ENCODE measurements at places on chromosomes 6 and 20. TPM values are rescaled to one million over a fixed set of nuclear protein-coding genes. Genes with fewer than 3 reads are reported as not detected.
A peak's percentile ranks its signal among the peaks of the same experiment; 100 is the strongest.

Gene RNF144B
- total RNA-seq, result 1.9 TPM

DNA sequence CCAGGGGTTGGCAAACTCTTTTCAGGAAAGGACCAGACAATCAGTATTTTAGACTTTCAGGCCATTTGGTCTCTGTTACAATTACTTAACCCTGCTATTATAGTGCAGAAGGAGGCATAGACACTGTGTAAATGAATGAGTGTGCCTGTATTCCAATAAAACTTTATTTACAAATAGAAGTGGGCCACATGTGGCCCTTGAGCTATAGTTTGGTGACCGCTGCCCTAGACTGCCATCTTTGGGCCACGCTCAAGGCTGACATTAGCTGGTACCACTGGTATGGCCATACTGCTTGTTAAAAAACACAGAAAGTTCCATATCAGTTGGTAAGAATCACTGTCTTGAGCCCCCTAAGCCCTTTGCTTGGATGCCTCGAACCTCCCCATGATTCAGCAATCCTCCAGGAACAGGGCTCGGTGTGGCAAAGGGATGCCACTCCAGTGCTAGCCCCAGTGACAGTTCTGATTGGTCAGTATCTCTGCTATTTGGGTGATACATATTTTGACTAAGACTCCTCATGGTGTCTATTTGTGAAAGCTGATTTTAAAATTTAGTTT is 23.3 kb upstream of the SNRNP48 start:
- DNase-seq, result no peak

DNA sequence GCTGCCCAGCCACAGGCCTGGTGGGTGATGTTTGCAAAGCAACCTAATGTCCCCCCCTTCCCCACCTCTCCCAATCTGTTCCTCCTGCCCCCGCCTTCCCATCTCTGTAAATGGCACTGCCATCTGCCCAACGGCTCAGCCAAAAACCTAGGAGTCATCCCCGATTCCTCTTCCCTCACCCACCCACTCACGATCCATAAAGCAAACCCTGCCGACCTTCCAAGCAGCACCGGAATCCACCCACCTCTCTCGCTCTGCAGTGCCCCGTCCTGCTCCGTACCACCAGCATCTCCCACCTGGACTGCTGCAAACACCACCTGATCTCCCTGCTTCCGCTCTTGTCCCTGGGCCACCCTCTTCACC is 37.6 kb downstream of the SULF2 start:
- DNase-seq, result no peak

GRCh38 chr6:158337332-158337731 is 25.1 kb downstream of the TULP4 start:
- no peak for DNase-seq

DNA sequence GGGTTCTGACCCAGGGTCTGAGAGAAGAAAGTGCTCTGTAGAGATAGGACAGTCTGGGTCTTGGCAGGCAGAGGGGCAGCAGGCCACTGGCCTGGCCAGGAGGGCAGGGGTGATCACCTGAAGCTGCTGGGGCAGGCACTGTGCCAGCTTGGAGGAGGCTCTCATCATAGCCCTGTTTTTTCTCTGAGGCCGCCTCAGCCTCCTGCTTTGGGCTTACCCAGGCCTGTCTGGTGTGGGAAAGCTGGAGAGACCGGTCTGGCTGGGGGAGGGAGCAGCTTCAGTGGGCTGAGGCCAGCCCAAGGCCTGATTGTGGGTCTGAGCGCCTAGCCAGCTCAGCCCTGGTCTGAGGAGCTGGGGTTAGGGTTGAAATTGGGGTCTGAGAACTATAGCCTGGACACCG is 3.9 kb downstream of the LPIN3 start:
- DNase-seq, result no peak

DNA sequence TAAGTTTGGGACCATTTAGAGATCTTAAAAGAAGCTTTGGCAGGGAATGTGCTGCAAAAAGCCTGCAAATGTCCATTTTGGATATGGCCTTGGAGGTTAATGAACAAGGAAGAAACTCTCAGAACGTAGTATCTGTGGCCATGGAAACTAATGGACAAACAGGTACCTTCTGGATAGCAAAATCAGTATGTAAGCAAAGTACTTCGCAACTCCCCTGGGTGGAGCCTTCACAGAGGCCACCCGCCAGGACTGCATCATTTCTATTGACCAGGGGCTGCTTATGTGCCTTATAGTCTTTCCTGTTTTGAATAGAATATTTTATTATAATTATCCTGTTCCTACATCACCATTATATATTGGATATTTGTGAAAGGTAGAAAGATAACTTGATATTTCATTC is 510.8 kb upstream of the SYNCRIP start:
- DNase-seq, result no peak

DNA sequence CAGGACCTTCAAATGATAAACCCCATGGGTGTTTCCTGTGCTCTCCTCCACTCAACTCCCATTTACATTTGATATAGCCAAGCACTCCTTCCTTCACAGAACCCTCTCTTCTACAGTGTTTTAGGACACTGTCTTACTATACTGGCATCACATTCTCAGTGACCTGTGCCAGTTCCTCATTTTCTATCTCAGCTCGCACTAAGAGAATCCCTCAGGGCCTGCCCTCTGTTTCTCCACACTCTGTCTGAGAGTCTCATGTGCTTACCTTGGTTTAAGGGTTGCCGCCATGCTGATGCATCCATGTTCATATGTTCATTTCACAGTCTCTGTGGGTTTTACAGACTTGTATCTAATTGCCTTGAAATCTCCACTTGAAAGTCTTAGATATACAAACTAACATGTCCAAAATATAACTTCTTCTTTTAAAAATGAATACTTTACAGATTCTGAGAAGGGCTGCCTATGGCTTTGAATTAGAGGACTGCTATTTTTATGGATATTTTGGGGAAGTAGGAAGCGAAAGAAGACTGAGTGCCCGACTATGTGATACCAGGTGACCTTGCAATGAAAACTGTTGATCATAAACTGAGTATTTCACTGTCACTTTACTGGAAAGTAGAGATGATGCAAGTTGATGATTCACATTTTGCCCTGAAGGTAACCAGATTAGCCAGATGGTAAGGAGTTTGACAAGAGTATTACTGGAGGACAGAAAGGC is 153.1 kb upstream of the SIM1 start:
- no peak for DNase-seq

Gene EMILIN3
- not detected for total RNA-seq

GRCh38 chr20:4084721-4085120 is 69.4 kb upstream of the RNF24 start:
- no peak for DNase-seq

DNA sequence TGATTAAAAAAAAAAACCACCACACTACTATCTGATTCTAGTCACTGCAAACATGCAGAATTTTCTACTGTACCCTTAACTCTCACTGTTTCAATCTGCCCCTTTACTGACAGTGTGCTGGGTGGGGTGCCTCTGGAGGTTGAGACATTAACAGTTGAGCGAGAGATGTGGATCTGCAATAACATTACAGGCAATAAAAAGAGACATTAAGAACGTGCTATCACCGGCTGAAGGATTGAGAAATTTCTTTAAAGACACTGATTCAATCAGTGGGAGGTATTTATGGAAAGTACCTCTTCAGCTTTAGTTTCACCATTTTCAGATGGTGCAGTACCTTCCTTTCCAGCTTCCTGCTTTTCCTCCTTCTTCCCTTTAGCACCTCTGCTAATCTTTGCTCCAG is 32.5 kb downstream of the HMGN3 start:
- DNase-seq, result no peak

- DNase-seq, result no peak
These were observed 46.3 kb upstream of the CD93 start for GRCh38 chr20:23132293-23132929.

DNA sequence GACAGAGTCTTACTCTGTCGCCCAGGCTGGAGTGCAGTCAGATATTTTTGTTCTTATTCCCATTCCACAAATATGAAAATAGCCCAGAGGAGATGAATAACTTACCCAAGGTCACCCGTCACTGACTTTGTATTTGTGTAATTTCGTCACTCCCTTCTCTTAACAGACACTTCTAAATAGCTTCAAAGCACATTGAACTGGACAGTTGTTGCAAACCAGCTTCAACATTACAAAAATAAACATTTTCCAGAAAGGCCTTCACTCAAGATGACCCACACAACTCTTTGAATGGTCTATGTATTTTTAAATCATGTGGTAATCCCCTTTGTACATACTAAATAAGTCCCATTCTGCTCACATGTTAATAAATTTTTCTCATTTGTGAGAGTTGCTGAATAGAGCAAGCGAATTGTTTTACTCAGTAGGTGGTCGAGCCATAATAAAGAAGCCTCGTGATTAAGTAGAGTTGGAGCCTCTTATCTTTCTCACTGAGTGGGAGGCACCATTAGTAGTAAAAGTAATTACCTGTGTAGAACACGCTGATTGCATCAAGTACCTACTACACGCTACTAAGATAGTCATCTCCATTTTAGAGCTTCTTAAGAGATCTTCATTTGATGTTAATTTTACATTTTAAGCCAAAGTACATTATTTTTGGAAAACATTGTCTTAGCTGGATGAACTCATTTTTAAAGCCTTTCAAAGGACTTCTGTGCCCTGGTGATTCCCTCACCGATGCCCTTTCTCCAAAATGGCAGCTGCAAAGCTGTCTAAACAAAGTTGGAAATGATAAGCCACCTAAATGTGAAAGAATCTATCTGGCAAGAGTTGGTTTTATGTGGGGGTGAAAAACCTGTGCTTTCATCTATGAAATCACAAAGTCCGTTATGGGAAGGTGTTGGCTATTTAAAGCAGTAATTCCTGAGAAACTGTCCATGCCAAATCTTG is 110.0 kb downstream of the TSHZ2 start:
- DNase-seq, result no peak

Gene LHFPL5
- not detected for total RNA-seq

GRCh38 chr6:86789779-86790411 is 147.4 kb upstream of the HTR1E start:
- no peak for DNase-seq

DNA sequence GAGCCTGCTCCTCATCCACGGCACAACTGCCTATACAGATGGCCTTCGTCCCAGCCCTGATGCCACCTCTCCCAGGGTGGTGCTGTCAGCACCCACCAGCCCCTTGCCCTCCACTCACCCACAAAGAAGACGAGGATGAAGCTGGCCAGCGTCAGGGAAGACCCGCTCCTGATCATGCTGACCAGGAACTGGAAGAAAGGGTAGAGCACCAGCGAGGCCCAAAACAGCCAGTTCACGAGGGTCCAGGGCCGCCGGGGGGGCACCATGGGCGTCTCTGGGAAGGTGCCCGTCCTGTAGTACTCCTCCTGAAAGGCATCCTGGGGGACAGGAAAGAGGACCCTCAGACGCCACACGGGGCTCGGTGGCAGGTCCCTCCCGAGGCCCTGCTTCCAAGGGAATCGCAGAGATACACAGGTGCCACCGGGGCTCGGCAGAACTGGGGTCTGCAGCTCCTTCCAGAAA is 134.5 kb downstream of the AGPAT4 start:
- DNase-seq, result no peak

Gene LAMP5
- 3.3 TPM for total RNA-seq

- DNase-seq, result no peak
These were observed 50.5 kb downstream of the KCTD20 start for GRCh38 chr6:36493319-36493718.

DNA sequence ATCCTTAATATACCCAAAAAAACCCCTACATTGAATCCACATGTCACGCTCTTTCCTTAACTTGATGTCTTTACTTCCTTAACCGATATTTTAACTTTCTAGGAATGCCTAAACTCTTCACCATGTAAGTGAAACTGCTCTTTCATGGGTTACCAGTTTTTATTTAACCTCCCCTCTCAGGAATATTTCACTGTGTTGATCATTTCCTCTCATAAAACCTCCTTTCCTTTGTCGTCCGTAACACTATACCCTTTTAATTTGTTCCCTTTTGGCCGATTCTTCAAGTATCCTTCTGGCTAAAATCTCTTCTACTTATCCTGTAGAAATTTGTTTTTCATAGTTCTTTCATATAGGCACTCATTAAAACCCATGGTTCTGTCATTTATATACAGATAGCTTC is 24.6 kb downstream of the SYCP2 start:
- no peak for DNase-seq

GRCh38 chr6:119880840-119881239 is 531.3 kb upstream of the MAN1A1 start:
- DNase-seq, result no peak

Gene WFDC10B
- total RNA-seq, result not detected

DNA sequence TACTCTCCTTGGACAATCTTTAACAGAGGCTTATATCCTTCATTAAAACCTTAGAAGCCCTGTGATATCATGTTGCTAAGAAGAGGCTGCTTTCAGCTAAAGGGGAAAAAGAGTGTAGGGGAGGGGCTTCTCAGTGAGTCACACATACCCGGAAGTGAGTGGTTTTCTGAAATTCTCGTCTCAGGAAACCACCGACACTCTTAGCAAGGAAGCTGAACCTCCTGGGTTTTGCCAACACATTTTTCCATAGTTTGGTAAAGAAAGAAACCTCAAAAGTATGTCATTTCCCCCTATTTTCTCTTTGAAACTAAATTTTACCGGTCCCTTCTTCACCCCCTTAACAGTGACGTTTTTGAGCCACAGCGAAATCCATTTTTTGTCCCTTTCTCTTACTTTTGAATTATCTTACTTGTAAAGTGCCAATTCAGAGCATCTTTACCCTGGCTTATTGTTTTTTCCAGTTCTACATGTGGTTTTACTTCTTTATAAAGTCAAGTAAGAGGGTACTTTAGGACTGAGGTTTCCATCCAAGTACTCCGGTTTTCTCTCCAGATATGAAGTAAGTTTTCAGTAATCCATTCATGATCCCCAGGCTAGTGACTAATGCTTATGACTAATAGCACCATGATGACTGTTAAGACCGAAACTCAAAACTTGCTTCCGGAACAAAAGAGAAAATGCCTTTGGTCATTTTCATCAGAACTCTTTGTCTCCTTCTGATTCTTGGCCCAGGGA is 219.3 kb downstream of the ARHGAP18 start:
- peak; percentile 75 for DNase-seq

GRCh38 chr20:52983726-52984450 is 11.7 kb downstream of the TSHZ2 start:
- no peak for DNase-seq

Gene PNPLA1
- not detected for total RNA-seq
